ENCODE measurements at places on chromosomes 12 and 14.

DNA sequence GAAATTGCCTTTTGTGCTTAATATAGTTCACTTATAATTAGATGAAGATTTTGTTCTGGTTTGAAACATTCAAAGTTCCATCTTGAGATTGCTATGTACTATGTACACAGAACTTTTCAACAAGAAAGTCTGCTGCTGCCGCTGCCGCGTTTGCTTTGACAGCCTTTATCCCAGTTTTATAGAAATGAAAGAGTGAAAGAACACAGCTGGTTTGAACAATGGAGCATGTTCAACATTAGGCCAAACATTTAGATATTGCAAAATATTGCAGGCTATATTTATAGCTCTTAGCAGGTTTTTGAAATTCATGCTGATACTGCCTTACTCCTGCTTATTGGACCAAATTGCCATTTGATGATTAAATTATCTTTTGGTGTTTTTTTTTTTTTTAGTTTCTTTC, 299.8 kb upstream of the PRKD1 start:
- DNase-seq, result no peak
- no peak overlapping the region for H3K4me3 ChIP-seq
- no peaks in the 10 kb centered on the region for H3K27me3 ChIP-seq
- no peaks in the 10 kb centered on the region for H3K36me3 ChIP-seq

GRCh38 chr14:101876555-101876938, 87.8 kb upstream of the DYNC1H1 start:
- H3K36me3 ChIP-seq, result no peaks in the 10 kb centered on the region
- no peaks in the 10 kb centered on the region for H3K27me3 ChIP-seq
- DNase-seq, result peak; percentile 63

DNA sequence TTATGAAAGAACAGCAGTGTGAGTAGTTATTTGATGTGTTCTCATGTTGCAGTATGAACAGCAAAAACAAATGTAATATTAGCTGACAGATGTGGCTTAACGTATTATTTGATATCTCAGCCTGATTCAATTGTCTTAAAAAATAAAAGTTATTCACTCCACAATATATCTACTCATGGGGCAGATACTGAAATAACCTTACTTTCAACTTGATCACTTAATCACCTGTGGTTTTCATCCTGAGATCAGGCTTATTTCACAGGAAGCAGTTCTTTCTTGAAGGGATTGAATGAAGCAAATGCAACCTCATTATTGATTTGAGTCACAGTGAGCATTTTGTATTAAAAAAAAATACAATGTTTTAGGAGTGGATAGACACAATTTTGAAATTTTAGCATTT, 90.3 kb downstream of the AKAP6 start:
- no peaks in the 10 kb centered on the region for H3K36me3 ChIP-seq
- peaks cover 3% of the 10 kb centered on the region for H3K4me1 ChIP-seq
- no peak for DNase-seq
- peak overlapping the region; percentile 88 for H3K27ac ChIP-seq

DNA sequence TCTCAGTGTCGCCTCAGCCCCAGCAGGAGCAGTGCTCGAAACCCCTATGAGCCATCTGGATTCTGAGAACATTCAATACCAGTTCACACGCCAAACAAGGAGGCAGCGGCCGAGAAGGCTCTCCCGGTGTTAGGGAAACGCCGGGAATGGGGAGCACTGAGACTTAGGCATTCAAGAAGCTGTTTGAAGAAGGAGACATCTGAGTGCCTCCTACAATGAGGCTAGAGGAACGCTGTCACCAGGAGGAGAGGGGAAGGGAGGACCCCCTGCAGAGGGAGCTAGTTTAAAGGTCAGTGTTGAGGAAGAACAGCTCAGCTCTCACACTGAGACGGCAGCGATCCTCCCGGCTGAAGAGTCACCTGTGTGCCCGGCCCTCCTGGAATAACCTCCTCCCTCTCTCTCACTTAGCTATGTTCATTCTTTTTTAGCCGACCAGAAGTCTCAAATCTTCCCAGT, 69.9 kb downstream of the SERPINA3 start:
- H3K4me3 ChIP-seq, result no peak overlapping the region
- no peak overlapping the region for H3K27ac ChIP-seq
- no peaks in the 10 kb centered on the region for H3K27me3 ChIP-seq
- H3K4me1 ChIP-seq, result no peaks in the 10 kb centered on the region
- DNase-seq, result no peak

DNA sequence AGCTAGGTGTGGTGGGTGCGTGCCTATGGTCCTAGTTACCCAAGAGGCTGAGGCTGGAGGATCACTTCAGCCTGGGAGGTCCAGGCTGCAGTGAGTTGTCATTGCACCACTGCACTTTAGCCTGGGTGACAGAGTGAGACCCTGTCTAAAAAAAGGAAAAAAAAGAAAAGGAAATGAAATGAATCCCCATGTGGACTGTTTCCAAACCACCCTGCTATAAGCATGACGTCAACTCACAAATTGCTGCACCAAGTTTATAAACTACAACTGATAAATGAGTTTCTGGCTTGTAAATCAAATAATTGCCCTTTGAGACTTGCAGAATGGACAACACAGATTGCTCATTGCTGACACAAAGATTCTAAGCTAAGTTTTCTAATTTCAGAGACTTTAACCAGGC, 51.0 kb upstream of the STK38L start:
- peaks cover 27% of the 10 kb centered on the region for H3K4me1 ChIP-seq
- no peak overlapping the region for H3K4me3 ChIP-seq
- peak; percentile 21 for DNase-seq
- H3K36me3 ChIP-seq, result no peaks in the 10 kb centered on the region

- no peak overlapping the region for H3K4me3 ChIP-seq
- no peaks in the 10 kb centered on the region for H3K27me3 ChIP-seq
- DNase-seq, result no peak
- no peaks in the 10 kb centered on the region for H3K36me3 ChIP-seq
- no peak overlapping the region for H3K27ac ChIP-seq
- no peaks in the 10 kb centered on the region for H3K4me1 ChIP-seq
Measured at GRCh38 chr12:87520968-87521367, 508.2 kb downstream of the C12orf50 start.

DNA sequence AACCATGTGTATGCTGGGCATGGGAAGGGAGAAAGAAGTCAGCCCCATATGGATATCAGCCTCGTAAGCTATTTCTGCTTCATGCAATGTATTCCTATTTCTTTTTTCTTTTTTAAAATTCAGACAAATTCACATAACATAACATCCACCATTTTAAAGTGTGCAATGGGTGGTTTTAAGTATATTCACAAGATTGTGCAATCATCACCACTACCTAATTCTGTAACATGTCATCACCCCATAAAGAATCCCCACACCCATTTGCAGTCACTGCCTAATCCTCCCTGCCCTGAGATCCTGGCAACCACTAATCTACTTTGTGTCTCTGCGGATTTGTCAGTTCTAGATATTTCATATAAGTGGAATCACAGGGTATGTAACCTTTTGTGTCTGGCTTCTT, 9.5 kb downstream of the POMT2 start:
- H3K36me3 ChIP-seq, result peaks cover 1% of the 10 kb centered on the region
- no peak overlapping the region for H3K27ac ChIP-seq
- no peaks in the 10 kb centered on the region for H3K27me3 ChIP-seq
- peaks cover 31% of the 10 kb centered on the region for H3K4me1 ChIP-seq
- H3K4me3 ChIP-seq, result no peak overlapping the region

DNA sequence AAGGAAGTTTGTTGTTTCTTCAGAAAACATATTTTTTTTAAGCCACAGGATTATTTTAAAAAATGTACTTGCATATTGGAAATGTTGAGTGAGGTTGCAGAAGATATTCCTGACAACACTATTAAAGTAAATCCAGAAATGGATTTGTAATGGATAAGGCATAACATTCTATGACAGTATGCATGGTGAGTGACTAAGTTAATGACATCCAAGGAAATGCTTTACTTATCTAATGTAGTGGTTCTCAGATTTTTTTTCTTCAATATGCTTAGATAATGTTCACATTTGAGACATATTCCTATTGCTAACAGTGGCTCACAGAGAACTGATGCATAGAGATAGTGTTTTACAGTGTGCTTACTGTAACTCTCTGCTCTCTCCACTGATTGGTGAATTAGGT, 49.4 kb downstream of the ZDHHC17 start:
- no peak overlapping the region for H3K27ac ChIP-seq
- H3K4me3 ChIP-seq, result no peak overlapping the region
- no peaks in the 10 kb centered on the region for H3K27me3 ChIP-seq
- H3K4me1 ChIP-seq, result no peaks in the 10 kb centered on the region
- DNase-seq, result no peak

DNA sequence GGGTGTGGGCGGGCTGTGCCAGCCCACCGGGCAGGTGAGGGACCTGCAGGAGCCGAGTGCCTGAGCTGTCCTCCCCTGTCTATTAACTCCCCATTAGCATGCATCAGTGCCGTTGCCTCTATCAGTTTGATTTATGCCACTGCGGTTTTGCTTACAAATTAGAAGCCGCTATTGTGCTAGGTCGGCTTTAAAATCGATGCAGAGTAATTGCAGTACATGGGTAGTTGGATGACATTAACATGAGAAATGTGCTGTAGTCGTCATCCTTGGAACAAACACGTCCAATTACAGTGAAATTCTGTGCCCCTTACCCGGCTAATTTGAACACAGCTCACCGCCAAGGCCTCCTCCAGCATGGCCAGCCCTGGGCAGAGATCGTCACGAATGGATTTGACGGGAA, 145.8 kb downstream of the TSPAN9 start:
- H3K4me3 ChIP-seq, result no peak overlapping the region
- peaks cover 95% of the 10 kb centered on the region for H3K4me1 ChIP-seq
- no peaks in the 10 kb centered on the region for H3K27me3 ChIP-seq
- no peak for DNase-seq
- no peaks in the 10 kb centered on the region for H3K36me3 ChIP-seq
- H3K27ac ChIP-seq, result peak overlapping the region; percentile 89

DNA sequence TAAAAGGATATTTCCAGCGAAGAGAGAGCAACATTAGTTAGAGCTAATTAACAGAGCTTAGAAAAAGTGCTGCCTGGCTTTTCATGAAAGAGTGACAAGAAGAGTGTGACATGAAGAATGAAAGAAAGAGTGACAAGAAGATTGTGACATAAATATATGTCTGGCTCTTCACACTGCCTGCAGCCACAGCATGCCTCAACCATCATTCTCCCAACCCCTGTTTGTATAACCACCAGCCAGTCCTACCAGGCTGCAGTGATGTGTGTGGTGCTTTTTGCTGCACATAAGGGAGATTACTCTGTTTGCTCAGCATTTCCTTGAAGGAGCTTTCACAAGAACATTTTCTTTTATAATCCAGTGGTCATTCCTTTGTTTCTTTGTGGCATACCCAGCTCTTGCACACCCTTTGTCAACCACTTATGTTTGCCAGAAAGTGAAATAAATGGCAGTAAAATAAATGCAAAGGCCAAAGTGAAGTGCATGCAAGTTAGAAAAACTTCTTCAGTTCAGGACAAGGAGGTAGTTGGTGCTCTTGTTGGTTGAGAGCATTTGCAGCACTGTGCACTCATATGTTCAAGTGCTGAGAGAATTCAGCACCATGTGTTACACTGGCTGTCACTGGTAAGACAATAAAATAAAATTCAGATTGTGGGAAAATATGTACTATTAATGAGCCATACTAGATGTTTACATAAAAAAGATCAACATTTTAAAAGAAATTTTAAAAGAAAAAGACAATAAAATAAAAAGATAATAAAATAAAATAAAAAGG, 50.6 kb downstream of the KIF21A start:
- no peak overlapping the region for H3K4me3 ChIP-seq
- no peaks in the 10 kb centered on the region for H3K36me3 ChIP-seq
- DNase-seq, result no peak
- H3K27ac ChIP-seq, result peak overlapping the region; percentile 9

GRCh38 chr12:30457621-30458289, 237.9 kb downstream of the IPO8 start:
- no peaks in the 10 kb centered on the region for H3K27me3 ChIP-seq
- no peak overlapping the region for H3K27ac ChIP-seq
- no peak for DNase-seq
- H3K36me3 ChIP-seq, result no peaks in the 10 kb centered on the region
- no peak overlapping the region for H3K4me3 ChIP-seq

- no peaks in the 10 kb centered on the region for H3K4me1 ChIP-seq
- no peaks in the 10 kb centered on the region for H3K36me3 ChIP-seq
- no peaks in the 10 kb centered on the region for H3K27me3 ChIP-seq
- no peak overlapping the region for H3K4me3 ChIP-seq
Measured at GRCh38 chr12:88691811-88692210, 111.5 kb upstream of the KITLG start.

DNA sequence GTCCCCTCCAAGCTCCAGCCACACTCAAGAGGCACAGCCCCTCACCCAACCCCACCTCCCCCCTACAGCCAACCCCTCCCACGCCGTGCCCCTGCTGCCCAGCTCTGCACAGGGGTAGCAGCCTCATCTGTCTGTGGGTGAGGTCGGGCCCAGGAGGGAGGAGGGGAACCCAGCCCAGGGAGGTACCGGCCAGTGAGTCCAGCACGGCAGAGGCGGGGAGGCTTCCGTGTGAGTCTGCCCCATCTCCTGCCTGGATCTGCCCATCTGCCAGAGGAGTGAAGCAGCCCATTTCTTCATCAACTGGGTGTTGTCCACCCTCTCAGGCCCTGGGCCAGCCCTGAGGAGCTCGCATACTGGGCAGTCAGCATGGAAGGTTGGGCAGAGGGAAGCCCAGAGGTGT, 54.2 kb downstream of the CCNK start:
- H3K4me3 ChIP-seq, result no peak overlapping the region
- H3K36me3 ChIP-seq, result no peaks in the 10 kb centered on the region
- H3K4me1 ChIP-seq, result peaks cover 78% of the 10 kb centered on the region

DNA sequence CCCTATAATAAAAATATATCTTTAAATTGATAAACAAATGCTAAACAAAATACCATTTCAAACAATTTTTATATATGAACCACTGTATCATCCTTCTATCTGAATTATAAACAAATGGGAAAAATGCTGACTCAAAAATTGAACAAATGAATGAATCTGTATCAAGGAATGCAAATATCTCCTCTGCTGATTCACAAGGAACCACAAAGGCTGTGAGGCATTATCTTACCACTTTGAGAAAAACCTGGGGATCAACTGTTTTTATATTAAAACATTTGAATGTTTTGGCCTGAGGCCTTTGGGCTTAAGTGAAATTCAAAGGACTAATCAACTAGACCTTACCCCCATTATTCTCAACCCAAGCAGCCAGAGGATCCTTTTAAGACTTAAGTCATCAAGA, 86.3 kb downstream of the EML5 start:
- H3K4me1 ChIP-seq, result no peaks in the 10 kb centered on the region
- H3K36me3 ChIP-seq, result no peaks in the 10 kb centered on the region
- H3K27me3 ChIP-seq, result no peaks in the 10 kb centered on the region
- no peak overlapping the region for H3K27ac ChIP-seq
- H3K4me3 ChIP-seq, result no peak overlapping the region

GRCh38 chr14:30191639-30192279, 264.1 kb upstream of the PRKD1 start:
- H3K27ac ChIP-seq, result no peak overlapping the region
- no peaks in the 10 kb centered on the region for H3K27me3 ChIP-seq
- H3K4me1 ChIP-seq, result no peaks in the 10 kb centered on the region
- no peaks in the 10 kb centered on the region for H3K36me3 ChIP-seq

- H3K27ac ChIP-seq, result peak overlapping the region; percentile 87
- peaks cover 32% of the 10 kb centered on the region for H3K36me3 ChIP-seq
- peak overlapping the region; percentile 37 for H3K4me3 ChIP-seq
- peaks cover 15% of the 10 kb centered on the region for H3K4me1 ChIP-seq
- H3K27me3 ChIP-seq, result no peaks in the 10 kb centered on the region
Measured at GRCh38 chr14:23468704-23469126, 788 bp upstream of the NGDN start.
